ENCODE measurements at places on chromosomes 11 and 22.
A peak's percentile ranks its signal among the peaks of the same experiment; 100 is the strongest.

- DNase-seq = no peak
These were observed 81.5 kb downstream of the GRK3 start for GRCh38 chr22:25645964-25646363.

DNA sequence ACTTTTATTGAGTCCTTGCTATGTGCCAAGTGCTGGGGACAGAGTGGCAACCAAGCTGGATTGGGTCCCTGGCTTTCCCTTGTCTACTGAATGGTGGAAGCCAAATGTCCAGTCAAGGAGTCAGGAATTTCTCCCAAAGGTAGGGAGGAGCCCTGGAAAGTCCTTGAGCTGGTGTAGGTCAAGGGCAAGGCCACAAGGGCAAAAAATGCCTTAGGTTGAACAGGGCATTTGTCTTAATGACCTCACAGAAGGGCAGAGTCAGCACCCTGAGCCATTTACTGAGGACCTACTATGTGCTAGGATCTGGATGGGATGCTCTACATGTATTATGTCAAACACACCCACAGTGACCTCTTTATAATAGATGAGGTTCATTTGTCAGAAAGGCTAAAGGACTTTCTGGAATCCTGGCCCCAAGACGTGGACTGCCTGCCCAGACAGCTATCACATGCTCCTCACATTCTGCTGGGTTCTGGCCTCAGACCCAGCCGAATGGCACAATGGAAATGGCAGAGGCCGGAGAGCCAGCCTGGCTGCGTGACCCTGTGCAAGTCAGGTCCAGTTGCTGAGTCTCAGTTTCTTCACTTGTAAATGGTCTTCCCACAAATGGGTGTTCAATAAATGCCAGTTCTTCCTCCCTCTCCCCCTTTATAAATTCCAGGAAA lies 17.7 kb downstream of the MOGAT2 start:
- DNase-seq = no peak

- DNase-seq = no peak
These were observed 385.4 kb downstream of the TMEM135 start for GRCh38 chr11:87423161-87423560.

- DNase-seq = no peak
These were observed 378.7 kb upstream of the ANO5 start for GRCh38 chr11:21814169-21814568.

GRCh38 chr11:129969920-129970319 lies 32.7 kb downstream of the PRDM10 start:
- DNase-seq = no peak

- no peak for DNase-seq
These were observed 4.7 kb downstream of the TTC12 start for GRCh38 chr11:113319085-113319484.

DNA sequence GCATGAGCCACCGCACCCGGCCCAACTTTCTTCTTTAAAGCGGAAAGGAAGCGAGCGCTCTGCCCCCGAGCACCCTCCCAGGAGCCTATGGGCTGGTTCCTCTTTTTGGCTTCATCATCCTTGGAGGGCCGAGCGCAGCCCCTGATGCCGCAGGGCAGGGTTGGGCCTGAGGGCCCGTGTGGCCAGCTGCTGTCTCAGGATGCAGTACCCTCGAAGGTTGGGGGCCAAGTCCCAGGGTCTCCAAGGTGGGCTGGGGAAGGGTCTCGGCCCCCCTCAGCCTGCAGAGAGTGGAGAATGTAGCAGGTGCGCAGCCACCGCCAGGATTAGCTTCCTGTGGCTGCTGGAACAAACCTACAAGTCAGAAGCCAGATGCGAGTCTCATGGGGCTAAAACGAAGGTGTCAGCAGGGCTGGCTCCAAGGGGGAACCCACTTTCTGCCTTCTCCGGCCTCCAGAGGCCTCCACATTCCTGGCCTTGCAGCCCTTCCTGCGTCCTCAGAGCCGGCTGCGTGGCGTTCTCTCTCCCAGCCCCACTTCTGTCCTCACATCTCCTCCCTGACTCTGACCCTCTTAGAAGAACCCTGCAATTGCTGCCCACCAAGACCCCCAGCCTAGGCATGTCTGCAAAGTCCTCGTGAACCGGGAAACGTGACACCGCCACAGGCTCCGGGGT lies 2.9 kb downstream of the PANX2 start:
- no peak for DNase-seq

- DNase-seq = no peak
These were observed 78.2 kb downstream of the PPP2R1B start for GRCh38 chr11:111688013-111688412.

DNA sequence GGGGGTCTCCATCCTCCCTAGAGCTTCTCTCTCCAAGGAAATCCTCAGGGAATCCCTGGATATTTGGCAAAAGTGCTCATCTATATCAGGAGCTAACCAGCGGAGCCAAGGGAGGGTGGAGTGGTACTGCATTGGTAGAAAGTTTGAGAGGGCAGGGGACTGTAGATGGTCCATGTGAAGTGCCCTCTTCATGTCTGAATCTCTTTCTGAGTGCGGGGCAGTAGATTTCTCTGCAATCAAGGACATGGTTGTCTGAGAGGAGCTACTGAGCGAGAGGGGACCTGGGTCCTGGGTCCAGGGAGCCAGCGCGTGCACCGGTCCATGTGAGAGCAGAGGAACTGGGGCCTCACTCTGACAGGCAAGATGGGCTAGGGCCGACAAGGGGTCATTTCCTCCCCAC lies 701 bp downstream of the DIXDC1 start:
- DNase-seq = no peak

GRCh38 chr11:114073828-114074381 lies 14.4 kb downstream of the ZBTB16 start:
- DNase-seq = no peak

GRCh38 chr11:104843150-104843836 lies 55.0 kb downstream of the CASP12 start:
- no peak for DNase-seq

GRCh38 chr11:122392508-122392907 lies 263.0 kb upstream of the UBASH3B start:
- DNase-seq = no peak

GRCh38 chr22:47310601-47311000 lies 548.2 kb downstream of the TBC1D22A start:
- no peak for DNase-seq

- DNase-seq = no peak
These were observed 76.8 kb upstream of the PARVG start for GRCh38 chr22:44103735-44104480.

DNA sequence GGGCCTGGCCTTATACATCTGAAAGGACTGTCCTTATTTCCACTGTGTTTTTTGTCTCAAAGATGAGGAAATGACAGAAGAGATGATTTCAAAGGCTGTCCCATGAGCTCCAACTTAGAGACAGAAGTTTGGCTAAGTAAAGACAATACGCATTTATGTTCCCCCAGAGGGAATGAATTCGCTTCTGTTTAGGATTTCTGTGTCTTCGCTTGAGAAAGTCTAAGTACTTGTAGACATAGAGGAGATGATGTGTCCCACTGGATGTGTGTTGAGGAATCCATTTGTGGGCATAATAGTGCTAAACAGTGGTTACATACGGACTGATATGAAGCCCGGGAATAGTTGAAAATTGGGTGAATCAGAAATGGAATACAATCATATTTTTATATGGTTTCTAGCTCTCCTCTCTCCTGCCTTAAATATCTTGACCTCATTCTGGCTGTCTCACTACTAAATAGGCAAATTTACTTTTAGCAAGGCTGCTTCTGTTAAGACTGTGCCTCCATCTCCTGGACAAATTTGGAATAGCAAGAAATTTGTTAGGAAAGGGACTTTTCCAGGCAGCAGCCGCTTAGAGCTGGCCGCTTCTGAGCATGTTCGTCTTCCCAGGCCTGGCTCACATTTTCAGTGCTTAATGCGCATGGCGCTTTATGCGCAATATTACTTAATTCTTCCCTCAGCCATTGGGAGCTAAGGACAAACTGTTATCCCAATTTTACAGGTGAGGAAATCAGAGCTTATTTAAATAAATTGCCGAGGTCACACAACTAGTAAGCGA lies 1.9 kb upstream of the PEX26 start:
- peak; percentile 65 for DNase-seq

Measured in activated CD4-positive, alpha-beta T cell treated with anti-CD3 and anti-CD28 coated beads, Interleukin-2, amount 10 ng/mL, durations not matched to agents 7 days and 5 days (primary cell).